GM04503 (cell line): ENCODE measurements at places on chromosomes 4 and X.

GRCh38 chr4:110474481-110474880, 1.5 kb upstream of the ENPEP start:
- no peak for DNase-seq

- DNase-seq, result no peak
Observed at GRCh38 chr4:110824344-110824743, 201.5 kb upstream of the PITX2 start.

GRCh38 chr4:119543779-119544178, 84.8 kb downstream of the PDE5A start:
- no peak for DNase-seq

DNA sequence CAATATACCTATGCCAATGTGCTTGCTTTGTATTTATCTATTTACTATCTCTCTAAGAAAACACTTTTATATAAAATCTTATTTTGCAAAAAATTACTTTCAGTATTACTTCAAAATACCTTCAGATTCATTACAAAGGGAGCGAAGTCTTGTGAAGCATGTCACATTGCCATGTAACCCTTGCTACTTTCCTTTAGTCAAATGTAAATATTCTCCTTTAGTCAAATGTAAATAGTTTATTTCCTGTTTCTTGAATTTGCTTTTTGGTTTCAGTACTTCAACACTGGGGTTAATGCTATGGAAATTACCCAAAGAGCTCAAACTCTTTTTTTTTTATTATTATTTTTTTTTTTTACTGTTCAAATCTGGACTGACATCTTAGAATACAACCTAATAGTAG, 383.3 kb downstream of the GRXCR1 start:
- DNase-seq, result no peak

DNA sequence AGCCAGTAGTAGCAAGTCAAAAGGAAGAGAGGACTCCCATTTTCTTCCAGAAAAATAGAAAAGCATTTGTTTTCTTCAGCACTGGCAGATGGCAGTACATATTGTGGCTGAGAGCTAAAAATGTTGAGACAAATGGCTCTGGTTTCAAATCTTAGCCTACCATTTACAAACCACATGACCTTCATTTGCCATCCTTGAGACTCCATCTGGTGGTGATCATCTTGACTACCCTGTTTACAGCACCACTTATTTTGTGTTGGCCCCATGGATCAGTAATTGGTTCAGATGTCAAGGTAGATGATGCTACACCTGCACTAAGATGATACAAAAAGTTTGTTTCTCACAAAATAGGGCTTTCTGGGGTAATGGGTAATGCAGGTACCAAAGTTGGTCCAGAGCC, 951.8 kb upstream of the IGFBP7 start:
- no peak for DNase-seq

- DNase-seq, result peak; percentile 37
Observed at GRCh38 chrX:131830400-131831184, 192.5 kb upstream of the STK26 start.

DNA sequence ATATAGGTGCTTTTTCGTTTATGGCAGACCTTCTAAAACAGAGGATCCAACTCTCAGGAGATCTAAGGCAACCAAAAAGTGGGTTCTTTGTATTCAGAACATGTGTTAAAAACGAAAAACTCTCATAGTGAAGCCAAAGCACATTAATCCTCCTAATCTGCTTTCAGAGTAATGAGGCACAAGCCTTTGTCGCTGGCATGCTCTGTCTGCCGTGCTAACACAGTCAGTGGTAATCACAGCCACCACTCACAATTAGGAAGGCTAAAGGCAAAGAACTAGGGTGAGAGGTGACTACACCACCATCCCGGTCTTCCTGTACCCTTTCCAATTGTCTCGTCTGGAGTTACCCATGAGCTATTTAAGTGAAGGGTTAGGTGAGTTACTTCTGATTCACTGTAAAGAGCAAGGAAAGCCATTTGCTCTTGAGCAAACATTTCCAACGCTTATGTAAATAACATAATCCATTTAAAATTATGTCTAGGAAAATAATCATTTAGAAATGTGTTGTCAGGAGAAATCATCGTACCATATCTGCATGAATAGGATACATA, 40.7 kb downstream of the NPY2R start:
- DNase-seq, result no peak

DNA sequence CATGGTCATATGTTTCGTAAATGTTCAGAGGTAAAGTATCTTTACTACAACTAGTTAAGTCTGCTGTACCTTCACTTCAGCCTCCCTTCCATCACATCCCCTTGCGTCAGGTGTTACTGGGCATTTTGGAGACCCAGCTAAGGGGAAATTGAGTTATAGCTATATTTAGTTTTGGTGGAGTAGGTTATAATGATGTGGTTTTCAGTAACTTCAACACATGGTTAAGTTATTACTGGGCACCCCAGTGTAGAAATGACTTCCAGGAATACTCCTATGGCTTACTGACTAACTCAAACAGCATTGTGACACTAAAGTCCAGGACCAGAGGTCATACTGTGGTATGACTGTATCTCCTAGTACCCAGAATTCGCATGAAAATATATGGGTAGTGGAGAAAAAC, 23.4 kb upstream of the ACSL1 start:
- no peak for DNase-seq

GRCh38 chrX:39613482-39613995, 484.2 kb downstream of the BCOR start:
- DNase-seq, result no peak

DNA sequence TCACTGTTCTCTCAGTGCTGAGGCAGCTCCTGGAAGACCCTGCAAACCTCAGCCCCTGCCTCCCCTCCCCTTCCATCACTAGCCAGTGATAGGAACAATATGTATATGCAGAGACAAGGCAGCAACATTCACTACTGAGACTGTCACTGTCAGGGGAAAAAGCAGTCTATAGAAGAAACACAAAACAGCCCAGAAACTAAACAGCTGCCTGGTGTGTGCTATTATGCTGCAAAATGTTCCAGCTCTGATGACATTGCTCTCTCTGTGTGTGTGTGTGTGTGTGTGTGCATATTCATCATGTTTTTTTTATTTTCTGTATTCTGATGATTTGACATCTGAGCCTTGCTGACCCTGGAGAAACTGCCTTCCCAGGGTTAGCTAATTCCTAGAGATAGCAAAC, 147.2 kb downstream of the SPATA18 start:
- DNase-seq, result no peak

GRCh38 chr4:153909672-153910071, 120.8 kb upstream of the SFRP2 start:
- no peak for DNase-seq

DNA sequence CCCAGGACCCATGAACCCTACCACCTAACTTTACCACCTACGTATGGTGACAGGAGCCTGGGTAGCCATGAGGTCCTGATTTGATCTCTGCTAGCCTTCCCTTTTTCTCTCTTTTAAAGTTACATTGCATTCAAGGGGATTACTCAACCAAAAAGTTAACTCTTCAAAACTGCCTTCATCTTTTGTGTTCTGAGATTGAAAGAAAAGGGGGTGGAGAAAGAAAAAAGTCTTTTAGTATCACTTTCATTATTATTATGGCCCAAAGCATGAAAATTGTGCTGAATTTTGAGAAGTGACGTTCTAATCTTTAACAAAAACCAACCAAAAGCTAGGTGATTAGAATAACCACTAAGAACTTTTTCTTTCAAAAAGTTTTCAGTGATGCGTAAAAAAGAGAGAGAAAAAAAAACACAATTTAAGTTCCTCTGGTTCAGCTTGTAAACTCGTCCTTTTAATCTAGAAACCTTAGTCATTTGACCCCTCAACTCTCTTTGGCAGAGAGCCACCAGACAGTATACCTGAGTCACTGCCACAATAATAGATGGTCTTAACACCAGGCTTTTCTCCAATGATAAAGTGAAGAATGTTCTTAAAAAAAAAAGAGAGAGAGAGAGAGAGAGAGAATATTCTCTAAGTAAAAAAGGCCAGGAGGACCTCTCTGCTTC, 347.4 kb upstream of the FGF13 start:
- no peak for DNase-seq

DNA sequence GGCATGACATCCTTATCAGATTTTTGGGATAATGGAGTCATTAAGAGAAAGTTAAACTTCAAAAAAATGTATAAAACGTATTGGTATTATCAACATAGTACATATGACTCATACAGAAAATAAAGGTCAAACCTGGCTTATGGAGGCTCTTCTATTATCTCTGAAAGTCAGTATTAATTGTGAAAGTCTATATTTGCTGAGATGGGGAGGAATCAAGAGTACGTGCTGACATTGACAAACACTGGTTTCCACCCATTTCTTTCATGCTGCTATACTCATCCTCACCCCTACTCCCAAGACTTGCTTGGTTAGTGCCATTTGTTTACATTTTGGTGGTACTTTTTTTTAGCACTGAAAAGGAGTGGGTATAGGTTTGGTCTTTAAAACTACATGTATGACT, 30.8 kb upstream of the PLA2G12A start:
- no peak for DNase-seq

- DNase-seq, result no peak
Observed at GRCh38 chr4:154478547-154478946, 13.1 kb downstream of the DCHS2 start.

DNA sequence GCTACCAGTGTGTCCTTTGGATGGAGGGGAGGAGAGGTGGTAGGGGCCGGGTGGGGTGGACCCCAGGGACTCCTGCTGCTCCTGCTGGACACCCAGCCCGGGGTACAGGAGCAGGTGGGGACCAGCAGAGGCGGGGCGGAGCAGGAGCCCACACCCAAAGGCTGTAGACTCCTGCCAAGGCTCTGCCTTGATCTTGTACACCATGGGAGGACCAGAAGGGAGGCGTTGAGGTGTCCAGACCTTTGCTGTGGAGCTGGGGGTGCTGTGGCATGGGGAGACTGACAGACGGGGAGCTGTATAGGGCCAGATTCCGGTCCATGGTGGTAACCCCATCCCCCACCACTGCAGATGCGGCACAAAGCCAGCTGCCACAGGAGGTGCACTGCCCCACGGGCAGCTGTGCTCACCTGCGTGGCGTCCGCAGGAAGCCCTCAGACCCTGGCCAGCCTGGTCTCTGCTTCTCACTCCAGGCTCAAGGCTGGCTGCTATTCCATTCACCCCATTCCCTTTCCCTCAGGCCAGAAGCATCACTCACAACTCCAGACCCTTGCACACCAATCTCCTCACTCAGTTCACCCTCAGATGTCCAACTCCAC, 5.0 kb upstream of the SLC26A1 start:
- DNase-seq, result no peak

DNA sequence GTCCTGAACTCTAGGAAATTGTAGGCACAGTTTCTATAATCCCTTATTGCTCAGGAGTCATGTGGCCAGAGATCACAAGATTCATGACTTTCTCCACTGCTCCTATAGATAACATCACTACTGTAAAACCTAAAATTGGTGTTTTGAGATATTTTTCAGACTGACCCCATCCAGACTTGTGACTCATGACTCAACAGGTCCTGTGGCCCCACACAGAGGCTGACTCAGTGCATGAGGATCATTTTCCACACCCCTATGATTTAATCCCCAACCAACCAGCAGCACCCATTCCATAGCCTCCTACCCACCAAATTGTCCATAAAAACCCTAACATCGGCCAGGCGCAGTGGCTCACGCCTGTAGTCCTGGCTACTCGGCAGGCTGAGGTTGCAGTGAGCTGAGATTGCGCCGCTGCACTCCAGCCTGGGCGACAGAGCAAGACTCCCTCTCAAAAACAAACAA, 13.2 kb upstream of the XIAP start:
- no peak for DNase-seq

- DNase-seq, result no peak
Observed at GRCh38 chr4:78426972-78427371, 124.6 kb upstream of the ANXA3 start.

- peak; percentile 62 for DNase-seq
Observed at GRCh38 chr4:73707918-73708577, 32.3 kb upstream of the CXCL8 start.

DNA sequence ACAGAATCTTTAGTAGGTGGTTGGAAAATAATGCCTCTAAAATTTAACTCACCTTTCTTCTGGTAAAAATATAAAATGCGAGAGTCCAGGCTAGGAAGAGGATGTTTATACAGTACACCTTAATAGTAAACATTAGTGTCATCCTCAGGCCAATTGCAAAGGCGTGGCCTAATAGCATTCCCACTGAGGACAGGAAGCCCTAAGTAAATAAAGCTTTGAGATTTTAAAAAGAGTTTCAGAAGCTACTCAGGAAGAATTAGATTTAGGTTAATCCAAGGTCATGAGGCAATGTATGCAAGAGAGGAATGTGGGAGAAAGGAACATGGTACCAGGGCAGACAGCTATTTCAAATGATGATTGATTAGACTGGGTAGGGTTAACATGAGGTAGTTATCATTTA, 49.5 kb downstream of the RPGR start:
- no peak for DNase-seq

DNA sequence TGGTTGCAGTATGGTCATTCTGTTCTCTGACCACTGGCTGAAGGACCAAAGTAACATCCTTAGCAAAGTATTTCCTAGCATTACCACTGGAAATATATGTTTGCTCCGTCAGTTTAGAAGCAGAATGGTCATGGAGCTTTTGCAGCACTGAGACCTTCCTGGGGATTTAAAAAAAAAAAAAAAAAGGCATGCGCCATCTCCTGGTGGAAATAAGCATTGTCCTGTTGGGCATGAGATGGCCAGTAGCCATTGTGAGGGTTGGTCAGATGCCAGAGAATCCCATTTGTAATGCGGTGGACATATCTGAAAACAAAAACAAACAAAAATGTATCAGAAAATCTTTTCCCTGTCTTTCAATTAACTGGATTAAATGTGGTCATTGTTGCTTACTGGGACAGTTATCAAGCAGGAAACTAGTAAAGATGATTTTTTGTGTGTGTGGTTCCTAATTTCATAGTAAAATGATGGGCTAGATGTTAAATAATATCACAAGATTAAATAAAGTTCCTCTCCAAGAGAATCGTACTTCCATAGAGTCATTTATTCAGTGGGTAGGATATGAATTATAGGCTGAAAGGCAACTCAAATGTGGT, 139.6 kb downstream of the SOWAHB start:
- no peak for DNase-seq

GRCh38 chr4:156298230-156298629, 344.6 kb upstream of the CTSO start:
- peak; percentile 95 for DNase-seq

GRCh38 chr4:23952258-23952657, 62.4 kb upstream of the PPARGC1A start:
- DNase-seq, result no peak

- no peak for DNase-seq
Observed at GRCh38 chr4:113744667-113745240, 16.8 kb downstream of the CAMK2D start.

- DNase-seq, result no peak
Observed at GRCh38 chrX:111447298-111447697, 35.3 kb upstream of the DCX start.
